Left cardiac atrium (tissue), 4 donors: ENCODE measurements at places on chromosomes 1 and 21.
A peak's percentile ranks its signal among the peaks of the same experiment; 100 is the strongest.

DNA sequence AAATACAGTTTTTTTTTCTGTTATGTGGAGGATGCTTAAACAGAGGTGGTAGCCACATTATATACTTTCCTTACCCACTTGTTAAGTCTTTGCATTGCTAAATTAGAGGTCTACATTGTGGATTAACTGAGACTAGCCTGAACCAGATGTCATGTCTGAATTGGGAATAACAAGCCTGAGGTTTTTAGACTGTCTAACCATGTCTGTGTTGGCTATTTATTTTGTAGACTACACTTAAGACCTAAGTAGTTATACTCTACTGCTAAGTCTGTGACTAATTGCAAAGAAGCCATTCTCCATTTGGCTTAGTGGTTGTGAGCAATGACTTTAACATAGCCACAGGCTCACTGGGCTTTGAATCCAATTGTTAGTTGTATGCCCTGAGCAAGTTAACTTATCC, 45.4 kb downstream of the CDC14A start:
- DNase-seq, result no peak

- DNase-seq, result peak; percentile 73
Observed at GRCh38 chr1:207866471-207867135, 44.3 kb downstream of the CD34 start.

DNA sequence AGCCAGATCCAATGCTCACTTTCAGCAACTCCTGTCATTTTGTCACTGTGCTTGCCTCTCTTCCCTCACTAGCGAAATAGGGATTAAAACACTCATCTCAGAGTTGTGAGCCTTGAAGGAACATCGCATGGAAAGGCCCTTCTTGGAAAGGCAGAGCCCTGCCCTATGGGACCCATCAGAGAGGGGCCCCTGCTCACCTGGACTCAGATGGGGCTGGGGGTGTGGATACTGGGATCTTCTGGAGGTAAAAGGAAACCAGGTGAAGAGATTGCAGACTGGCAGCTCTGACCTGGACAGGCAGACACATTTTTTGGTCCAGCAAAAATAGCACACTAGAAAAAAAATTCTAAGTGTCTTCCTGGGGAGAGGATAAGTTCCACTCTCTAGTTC, 54.2 kb upstream of the EPS8L3 start:
- no peak for DNase-seq

GRCh38 chr1:211870156-211870555, 39.6 kb upstream of the LPGAT1 start:
- DNase-seq, result no peak

DNA sequence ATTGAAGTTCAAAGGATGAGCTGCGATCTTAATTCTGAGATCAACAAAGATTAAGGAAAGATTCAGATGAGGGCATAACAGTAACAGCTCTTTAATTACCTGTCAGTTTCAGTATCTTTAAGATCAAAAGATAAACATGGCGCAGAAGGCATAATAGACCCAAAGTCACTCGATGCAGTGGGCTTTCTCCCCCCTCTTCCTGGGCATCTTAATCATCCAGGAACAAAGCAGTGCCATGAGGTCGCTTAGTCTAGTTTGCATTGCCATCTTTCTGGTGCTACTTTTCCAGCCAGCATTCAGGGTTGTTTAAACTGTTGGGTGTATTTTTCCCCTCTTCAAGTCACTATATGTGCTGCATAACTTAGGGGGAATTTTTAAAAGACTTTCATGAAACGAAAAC, 72.3 kb downstream of the HUNK start:
- no peak for DNase-seq

DNA sequence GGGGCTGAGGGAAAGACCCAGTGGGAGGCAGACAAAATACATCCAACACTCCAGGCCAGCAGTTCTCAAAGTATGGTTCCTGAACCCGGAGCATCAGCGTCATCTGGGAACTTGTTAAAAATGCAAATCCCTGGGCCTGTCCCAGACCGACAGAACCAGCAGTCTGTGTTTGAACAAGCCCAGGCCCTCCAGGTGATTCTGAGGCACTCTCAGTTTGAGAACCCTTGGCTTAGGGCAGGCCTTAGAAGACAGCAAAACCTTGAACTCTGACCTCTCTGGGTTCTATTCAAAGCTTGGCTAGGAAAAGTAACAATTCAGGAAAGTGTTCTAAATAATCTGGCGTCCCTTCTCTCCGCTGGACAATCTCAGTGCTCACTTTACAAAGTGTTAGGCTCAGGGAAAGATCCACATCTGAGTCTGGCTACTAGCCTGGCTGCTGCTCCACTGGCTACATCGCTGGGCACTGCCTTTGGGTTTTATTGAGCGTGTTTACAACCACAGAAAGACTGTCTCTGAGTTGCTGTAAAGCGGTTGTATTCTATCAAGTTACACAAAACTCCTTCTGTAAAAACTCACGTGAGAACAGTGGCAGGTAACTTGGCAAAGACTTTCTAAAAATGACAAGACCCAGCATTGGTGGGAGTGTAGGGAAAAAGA, 166.1 kb downstream of the HIVEP3 start:
- DNase-seq, result no peak

GRCh38 chr1:46517010-46517600, 27.5 kb downstream of the DMBX1 start:
- no peak for DNase-seq

DNA sequence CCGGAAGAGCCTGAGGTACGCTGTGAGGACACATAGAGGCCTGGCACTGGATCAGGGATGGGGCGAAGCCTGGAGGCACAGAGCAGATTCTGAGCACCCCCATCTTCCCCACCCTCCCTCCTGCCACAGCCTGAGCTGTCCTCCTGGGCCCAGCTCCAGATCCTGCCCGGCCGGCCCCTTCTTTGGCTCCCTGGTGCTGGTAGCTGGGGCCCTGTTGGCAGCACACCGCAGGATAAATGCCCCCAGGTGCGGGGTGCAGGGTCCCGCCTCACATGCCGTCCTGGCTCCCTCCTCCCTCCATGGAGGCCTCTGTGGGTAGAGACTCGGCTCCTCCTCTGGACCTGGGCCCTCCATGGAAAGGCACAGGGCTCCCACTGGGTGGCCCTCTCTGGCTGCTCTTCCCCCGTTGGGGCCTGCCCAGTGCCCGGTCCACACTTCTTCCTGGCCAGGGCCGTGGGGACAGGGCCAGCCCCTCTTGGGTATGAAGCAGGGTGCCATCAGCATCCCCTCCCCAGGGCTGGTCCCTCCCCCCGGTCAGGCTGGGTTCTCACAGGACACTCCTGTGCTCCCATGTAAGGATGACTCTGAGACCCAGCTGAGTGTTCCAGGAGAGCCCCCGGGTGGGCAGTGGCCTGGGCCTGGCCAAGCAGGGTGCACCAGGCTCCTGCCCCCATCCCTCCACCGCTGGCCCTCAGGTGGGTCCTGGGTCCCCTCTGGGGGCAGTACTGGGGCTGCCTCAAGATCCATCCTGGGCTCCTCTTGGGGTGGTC, 1.1 kb upstream of the OBSCN start:
- DNase-seq, result no peak

- no peak for DNase-seq
Observed at GRCh38 chr1:114536043-114536442, 25.0 kb upstream of the TRIM33 start.

- DNase-seq, result no peak
Observed at GRCh38 chr1:8122477-8123407, 96.6 kb upstream of the ERRFI1 start.

- DNase-seq, result peak; percentile 67
Observed at GRCh38 chr21:46347791-46348381, 23.9 kb downstream of the PCNT start.

GRCh38 chr1:40627987-40628902, 37.2 kb downstream of the RIMS3 start:
- DNase-seq, result no peak

GRCh38 chr1:111281411-111281810, 9.2 kb upstream of the CHIA start:
- no peak for DNase-seq

GRCh38 chr1:3480369-3480719, 25.9 kb downstream of the ARHGEF16 start:
- DNase-seq, result no peak

DNA sequence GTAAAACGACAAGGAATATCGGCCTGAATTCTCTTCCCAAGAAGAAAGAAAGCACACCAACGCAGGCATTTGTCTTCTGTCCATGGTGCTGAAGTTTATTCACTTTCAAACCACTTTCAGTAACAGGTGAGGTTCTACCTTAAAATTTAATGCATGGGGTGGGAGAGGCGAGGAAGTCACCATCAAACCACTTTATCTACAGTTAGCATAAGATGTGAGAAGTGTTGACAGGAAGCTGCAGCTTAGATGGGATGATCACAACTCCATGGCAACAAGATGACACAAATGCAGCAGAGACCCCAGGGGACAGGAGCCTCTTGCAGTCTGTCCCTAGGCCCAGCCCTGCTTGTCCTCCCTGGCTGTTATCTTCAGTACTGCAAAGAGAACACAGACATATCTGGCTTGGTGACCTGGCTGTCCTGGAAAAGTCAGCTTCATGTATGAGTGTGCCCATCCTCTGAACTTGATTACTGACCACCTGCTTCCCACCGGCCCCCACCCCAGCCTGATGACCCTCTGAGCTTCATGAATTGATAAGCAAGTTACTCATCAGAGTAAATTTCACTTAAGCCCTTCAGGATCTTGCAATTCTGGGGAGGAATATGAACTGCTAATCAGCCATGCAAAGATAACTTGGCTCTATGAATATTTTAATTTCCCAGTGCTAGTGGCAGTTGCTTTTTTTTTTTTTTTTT, 1.8 kb downstream of the NPPA start:
- no peak for DNase-seq
